ENCODE measurements at places on chromosomes 13 and 19.

DNA sequence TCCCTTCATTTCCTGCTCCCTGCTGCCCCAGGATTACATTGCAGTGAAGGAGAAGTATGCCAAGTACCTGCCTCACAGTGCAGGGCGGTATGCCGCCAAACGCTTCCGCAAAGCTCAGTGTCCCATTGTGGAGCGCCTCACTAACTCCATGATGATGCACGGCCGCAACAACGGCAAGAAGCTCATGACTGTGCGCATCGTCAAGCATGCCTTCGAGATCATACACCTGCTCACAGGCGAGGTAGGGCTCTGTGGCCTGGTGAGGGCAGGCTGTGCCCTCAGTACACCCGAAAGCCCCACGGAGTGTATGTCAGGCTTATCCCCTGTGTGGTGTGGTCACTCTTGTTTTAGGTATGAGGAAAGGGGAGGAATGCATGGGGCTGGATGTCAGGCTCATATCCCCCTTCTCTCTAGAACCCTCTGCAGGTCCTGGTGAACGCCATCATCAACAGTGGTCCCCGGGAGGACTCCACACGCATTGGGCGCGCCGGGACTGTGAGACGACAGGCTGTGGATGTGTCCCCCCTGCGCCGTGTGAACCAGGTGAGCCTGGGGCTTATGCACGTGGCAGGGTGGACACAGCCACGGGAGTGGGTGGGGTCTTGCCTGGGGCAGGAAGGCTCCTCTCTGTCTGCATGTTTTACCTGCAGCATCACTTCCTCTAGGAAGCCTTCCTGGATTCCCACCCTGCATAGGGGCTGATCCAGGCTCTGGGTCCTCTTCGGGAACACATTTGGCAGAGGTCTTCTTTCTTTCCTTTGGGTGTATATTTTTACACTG, 2.3 kb upstream of the RNF225 start:
- DNase-seq = no peak

DNA sequence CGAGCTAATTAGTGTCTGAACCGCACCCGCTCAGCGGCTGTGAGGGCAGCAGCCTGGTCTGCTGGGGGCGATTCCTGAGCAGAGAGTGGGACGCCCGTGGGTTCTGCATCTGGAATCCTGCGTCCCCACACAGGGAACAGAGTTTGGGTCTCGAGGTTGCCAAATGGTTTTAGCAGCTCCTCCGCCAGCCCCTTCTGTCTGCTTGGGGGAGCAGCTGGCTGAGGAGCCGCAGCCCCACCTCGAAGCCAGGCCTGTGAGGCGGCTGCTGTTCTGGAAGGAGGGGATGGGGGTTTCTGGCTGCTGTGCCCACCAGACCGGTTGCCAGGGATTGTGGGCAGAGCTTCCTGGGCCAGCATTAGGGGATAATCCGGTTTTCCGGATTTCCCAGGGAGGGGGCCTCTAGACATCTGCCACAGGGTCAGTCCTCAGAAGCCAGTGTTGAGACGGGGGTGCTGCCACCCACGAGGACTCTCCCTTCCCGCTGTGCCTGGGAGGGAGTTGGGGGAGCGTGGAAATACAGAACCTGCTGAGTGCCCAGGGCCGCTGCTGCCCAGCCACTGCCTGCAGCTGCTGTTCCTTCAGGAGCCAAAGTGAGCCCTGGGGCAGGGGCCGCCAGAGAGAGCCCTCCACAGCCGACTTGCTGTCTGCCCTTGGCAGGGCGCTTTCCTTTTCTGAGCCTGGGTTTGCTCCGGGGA, 2.0 kb downstream of the CDC34 start:
- DNase-seq = no peak

- DNase-seq = no peak
These were observed 76.7 kb downstream of the NDFIP2 start for GRCh38 chr13:79557666-79558065.

GRCh38 chr13:19726611-19727010, 56.1 kb downstream of the PSPC1 start:
- DNase-seq = no peak

- DNase-seq = peak; percentile 9
These were observed at the start of gene ZNF91 for GRCh38 chr19:23395041-23395721. Gene ZNF91, minus strand, starts transcription at chr19:23395471. Its CDS starts 117 bp downstream, at chr19:23395354.

- DNase-seq = no peak
These were observed 1213.1 kb downstream of the OLFM4 start for GRCh38 chr13:54241719-54242118.

GRCh38 chr19:42284066-42284501, 15.0 kb downstream of the CIC start:
- DNase-seq = peak; percentile 85

- no peak for DNase-seq
These were observed 1.4 kb downstream of the ACTN4 start for GRCh38 chr19:38648769-38649304.

GRCh38 chr13:78299832-78300623, 303.3 kb downstream of the POU4F1 start:
- no peak for DNase-seq

DNA sequence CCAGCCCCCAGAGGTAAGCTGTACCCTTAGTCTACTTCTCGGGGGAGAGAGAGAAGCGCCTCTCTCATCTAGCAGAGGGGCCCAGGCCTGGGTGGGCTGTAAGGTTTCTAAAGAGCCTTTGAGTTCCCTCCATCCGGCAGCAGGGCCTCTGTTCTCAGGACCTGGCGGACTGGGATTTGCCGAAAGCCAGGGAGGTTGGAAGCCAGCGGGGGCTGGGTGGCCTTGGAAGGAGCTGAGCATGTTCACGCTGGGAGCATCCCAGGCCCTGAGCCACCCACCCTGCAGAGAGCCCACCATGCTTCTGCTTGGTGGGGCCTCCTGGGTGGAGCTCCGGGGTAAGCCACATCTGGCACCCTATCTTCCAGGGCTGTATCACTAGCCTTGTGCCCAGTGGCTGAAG, 7.8 kb downstream of the SLC7A10 start:
- no peak for DNase-seq

DNA sequence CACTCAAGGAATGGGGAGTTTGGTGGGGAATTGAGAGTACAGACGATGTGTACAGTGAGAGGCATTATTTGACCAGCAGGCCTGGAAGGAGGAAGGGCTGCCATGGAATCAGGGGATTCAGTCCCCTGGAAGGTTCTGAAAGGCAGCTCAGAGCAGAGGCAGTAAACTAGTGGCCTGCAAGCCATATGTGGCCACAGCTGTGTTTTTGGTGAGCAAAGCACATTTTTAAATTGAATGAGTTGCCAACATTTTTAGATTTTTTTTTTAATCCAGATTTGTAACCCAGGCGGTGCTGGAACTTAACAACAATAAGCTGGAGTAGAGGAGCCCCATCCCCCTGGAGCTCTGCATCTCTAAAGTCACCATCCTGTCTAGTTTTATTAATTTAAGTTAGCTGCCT, 95.3 kb upstream of the IPO5 start:
- DNase-seq = no peak

- DNase-seq = no peak
These were observed 26.7 kb upstream of the NPAS1 start for GRCh38 chr19:46992699-46993535.

DNA sequence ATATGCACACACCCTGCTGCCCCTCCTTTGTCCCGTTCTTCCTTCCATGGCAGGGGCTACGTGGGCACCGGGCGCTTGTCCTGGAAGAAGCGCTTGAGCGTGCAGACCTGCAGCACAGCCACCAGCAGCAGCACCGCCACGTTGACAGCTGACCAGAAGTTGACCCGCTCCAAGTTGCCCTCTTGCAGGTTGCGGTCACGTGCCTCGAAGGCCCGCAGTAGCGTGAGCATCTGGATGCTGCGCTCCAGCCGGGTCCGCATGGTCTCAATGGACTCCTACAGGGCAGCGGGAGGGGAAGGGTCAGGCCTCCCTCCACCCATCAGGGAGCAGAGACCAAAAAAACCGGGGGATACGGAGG, 3.1 kb downstream of the TMED1 start:
- no peak for DNase-seq

DNA sequence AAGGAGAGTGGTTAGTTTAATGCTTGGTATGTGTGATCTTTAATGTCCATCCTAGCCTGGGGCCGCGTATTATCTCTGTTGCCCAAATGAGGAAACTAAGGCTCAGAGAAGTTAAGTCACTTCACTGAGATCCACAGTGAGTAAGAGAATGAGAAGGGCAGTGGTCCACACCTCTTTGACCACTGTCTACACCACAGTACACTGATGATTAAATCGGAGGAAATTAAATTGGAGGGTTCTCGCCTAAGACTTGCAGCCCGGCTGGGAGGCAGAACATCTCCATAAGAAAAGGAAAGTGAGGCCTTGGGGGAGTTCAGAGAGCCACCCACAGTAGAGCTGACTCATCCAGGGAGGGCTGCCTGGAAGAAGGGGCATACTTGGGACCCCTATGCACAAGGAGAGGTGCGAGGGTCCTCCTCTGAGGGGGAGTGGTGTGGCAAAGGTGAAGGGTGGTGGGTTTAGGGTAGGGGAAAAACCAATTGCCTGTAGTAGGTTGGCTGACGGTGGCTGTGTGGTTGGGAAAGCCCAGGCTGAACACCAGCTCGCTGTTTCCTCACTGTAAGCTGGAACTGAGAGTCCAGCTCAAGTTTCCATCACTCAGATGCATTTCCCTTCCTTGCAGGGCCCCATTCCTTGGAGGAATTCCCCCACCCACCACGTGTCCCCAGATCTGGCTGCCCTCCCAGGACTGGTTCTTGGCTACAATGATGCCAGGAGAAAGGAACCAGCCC, 15.0 kb upstream of the DHRS12 start:
- no peak for DNase-seq

- no peak for DNase-seq
These were observed 816.6 kb downstream of the UQCRFS1 start for GRCh38 chr19:28396287-28396831.

DNA sequence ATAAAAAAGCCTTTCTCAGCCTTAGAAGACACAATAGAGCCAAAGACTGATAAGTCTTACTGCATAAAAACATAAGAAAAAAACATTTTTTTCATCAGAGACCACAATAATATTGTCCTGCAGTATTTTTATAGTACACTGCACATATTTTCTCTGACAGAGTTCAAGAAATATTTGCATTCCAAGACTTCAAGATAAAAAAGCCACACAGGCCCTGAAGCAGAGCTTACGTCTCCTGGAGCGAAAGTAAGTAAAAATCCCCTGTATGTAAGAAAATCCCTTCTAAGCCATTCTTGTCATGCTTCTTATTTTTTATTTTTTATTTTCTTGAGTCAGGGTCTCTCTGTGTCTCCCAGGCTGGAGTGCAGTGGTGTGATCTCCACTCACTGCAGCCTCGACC, 755.9 kb downstream of the LIG4 start:
- DNase-seq = no peak

- no peak for DNase-seq
These were observed 53.9 kb upstream of the GAS6 start for GRCh38 chr13:113917594-113918371.

DNA sequence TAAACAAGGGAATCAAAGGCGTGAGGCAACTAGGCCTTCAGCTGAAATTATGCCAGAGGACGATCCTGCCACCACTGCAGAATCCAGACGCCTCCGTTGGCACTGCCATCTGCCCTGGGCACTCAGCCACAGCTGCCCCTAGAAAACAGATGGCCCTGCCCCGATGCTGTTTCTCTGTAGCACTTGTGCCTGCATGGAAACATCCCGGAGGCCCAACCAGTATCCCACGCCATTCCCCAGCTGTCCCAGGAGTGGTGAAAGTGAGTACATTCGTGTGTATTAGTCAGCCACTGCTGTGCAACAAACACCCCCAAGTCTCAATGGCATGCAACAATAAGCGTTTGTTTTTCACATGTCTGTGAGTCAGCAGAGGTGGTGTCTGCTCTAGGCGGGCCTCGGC, 8.9 kb upstream of the CRTC1 start:
- DNase-seq = no peak

DNA sequence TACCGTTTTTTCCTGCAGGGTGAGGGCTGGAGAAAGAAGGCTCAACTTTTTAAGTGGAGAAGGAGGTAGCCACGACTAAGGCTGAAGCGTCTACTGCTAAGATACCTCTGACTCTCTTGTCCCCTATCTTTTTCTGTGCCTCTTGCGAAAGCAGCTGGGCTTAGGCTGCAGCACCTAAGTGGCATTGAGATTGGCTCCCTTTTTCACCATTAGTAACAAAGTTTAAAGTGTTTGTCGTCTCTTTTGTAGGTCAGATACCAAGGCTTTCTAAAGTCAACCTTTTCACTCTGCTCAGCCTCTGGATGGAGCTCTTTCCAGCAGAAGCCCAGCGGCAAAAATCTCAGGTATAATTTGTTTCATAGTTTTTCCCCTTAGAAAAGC, 887 bp downstream of the CDADC1 start:
- no peak for DNase-seq

DNA sequence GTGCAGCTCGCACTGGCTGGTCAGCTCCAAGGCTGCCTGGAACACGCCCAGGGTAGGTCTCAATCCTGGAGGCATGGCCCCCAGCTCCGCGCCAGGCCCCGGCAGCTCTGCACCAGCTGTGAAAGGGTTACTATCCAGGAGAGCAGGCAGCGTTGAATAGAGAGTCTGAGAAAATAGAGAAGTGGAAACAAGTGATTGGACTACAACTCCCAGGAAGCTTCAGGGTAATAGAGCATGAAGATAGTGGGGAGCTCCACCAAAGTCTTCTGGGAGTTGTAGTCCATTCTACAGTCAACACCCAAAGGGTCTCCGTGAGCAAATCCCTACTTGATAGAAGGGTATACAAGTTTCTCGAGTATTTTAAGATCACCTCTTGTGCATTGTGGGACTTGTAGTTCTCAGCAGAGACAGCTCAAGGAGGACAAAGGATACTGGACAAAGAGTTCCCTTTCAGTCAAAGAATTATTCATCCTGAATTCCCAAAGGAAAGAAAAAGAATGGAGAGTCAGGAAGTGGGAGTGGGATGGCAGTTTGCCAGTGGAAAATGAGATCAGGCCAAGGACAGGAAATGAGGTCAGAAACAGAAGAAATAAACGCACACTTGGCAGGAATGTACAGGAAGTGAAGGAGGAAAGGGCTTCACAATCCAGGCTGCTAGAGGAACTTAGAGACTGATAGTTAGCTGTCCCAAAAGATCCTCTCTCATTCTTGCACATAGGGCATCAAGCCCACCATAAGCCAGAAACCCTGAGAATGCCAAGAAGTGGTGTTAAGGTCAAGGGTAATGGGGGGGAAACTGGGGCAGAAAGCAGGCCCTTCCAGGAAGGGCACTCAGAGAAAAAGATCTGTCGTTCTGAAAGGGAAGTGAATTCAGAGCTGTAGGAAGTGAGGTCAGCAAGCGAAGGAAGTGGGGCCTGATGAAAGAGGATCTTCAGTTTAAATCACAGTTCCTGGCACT, 5.5 kb upstream of the MAMSTR start:
- peak; percentile 62 for DNase-seq

GRCh38 chr13:93227280-93227877, 772 bp downstream of the GPC6 start:
- no peak for DNase-seq

- no peak for DNase-seq
These were observed 16.8 kb upstream of the ADPRHL1 start for GRCh38 chr13:113470073-113470472.

DNA sequence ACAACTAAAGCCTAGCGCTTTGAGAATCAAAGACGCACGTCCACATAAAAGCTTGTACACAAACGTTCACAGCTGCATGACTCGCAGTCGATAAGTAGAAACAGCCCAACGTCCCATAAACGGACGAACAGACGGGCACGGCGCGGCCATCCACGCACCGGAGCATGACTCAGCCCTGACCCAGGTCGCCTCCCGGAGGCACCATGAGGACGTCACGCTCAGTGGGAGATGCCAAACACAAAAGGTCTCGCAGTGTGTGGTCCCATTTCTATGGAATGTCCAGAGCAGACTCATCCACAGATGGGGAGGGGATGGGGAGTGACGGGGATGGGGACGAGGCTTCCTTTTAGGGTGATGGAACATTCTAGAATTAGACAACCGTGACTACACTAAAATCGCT, 9.4 kb downstream of the POLRMT start:
- DNase-seq = no peak

GRCh38 chr13:73894995-73895571, 239.1 kb downstream of the KLF12 start:
- no peak for DNase-seq

GRCh38 chr19:46494146-46494940, 1.3 kb downstream of the PNMA8B start:
- DNase-seq = no peak
